DMS153 (cell line): ENCODE measurements at places on chromosomes 12 and 14.

- no peak for DNase-seq
Measured at GRCh38 chr12:55862286-55862685, 19.6 kb upstream of the MMP19 start.

DNA sequence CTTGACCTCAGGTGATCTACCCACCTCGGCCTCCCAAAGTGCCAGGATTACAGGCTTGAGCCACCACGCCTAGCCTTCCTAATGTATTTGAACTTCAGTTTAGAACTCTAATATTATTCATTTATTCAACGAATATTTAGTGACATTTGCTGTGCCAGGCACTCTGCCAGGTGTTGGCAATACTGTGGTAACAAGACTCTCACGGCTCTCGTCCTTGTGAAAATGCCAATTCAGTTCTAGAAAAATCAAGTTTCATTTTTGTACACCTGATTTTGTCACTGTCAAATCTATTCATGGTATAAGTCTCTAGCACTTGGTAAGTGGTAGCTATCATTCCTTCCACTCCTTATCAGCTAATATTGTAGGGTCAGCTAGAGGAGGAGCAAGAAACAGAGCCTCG lies 6.3 kb upstream of the PWP1 start:
- DNase-seq: no peak

- DNase-seq: no peak
Measured at GRCh38 chr12:70759161-70759918, 122.1 kb upstream of the PTPRB start.

- peak; percentile 64 for DNase-seq
Measured at GRCh38 chr12:30806989-30807694, 52.4 kb upstream of the CAPRIN2 start.

DNA sequence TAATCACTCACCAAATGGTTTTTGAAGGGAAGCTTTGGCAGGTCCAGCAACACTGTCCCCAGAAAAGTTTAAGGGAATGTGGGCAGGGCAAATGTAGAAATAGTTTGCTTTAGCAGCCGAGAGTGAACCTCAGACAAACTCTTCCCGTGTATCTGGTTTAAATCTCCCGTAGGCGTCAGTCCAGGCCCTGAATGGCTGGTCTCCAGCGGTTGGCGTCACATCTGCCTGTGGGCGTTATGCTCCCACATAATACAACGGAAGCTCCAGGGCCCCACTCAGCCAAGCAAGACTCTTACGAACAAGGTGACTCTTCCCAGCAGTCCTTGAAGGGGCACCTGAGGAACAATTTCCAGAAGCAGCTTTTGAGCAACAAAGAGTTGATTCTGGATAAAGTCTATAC lies 942 bp downstream of the ZC2HC1C start:
- no peak for DNase-seq

- DNase-seq: no peak
Measured at GRCh38 chr12:115623764-115624334, 653.6 kb downstream of the MED13L start.

- DNase-seq: no peak
Measured at GRCh38 chr12:31393004-31393550, 67.1 kb upstream of the SINHCAF start.

DNA sequence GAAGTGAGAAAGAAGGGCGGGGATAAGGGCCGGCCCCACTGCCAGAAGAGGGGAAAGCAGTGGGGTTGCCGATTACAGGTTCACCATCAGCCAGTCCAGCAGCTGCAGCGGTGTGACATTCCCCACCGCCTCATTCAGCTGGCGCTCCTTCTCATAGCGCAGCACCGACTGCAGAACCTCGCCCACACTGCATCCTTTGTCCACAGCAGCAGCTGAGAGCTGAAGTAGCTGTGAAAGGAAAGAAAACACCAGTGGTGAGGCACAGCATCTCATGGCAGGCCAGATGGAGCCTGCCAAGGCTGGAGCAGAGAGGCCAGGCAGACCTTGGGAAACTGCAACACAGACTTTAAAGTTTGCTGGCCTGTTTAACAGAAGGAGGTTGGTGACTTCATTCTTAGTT lies 33.2 kb downstream of the AKAP3 start:
- no peak for DNase-seq

- DNase-seq: no peak
Measured at GRCh38 chr14:55188686-55189295, 2.6 kb downstream of the DLGAP5 start.

DNA sequence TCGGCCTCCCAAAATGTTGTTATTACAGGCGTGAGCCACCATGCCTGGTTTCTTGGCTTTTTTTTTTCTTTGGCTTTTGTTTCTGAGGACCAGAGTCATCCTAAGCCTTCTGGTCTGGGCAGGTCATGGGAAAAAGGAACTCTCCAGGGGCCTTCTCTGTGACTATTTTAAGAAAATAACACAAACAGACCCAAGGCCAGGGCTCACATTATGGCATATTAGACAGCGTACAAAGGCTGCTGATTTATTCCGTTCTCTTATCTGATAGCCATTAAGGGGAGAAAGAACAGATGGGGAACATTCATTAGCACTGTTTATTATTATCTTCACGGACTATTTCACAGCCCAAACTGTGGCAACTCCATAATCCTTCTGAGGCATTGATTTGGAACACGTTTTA lies 28.8 kb upstream of the MANSC4 start:
- no peak for DNase-seq

GRCh38 chr12:47773858-47774580 lies 981 bp downstream of the SLC48A1 start:
- DNase-seq: no peak

- DNase-seq: peak; percentile 56
Measured at GRCh38 chr14:58395812-58396788, at the start of gene TOMM20L. Gene TOMM20L (plus strand): TSS chr14:58395930. CDS start chr14:58395958, 28 bp downstream.

DNA sequence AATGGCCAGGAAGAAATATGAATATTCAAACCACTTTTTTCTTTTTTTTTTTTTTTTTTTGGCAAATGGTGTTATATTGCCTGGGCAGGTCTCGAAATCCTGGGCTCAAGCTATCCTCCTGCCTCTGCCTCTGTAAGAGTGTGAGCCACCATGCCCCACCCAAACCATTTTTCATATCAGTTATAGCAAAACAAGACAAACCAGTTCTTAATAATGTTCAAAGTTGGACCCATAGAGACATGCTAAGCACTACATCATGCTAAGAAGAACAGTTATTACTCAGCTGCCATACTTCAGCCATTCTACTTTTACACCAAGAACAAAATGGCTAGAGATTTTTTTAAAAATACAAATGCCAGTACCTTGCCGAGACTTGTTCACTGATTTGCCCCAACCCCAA lies 25.5 kb downstream of the EIF2S1 start:
- DNase-seq: no peak

GRCh38 chr12:94616203-94616729 lies 34.1 kb downstream of the TMCC3 start:
- no peak for DNase-seq

DNA sequence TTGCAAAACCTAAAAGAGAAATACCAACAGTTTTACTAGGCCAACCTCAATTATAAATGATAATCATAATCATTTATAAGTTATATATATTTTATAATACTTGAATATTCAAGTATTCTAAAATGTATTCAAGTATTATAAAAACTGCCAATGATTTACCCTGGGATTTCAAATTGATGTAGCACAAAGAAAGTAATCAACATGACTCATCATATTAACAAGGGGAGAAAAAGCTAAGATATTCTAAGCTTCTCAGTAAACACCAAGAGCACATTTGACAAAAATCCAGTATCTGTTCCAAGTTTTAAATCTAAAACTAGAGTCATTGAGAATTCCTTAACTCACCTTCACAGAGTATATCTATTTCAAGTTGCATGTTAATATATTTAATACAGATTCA lies 56.1 kb downstream of the CAPZA3 start:
- no peak for DNase-seq

DNA sequence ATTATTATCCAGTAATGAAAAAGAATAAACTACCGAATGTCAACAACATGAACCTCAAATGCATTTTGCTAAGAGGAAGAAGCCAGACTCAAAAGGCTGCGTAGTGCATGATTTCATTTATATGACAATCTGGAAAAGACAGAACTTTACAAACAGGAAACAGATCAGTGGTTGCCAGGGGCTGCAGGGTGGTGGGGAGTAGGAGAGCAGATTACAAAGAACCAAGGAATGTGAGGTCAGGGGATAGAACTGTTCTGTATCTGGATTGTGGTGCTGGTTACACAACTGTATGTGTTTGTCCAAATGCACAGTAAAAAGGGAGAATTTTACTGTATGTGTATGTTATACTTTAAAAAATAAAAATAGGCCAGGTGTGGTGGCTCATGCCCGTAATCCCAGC lies 89.7 kb upstream of the MYL2 start:
- no peak for DNase-seq

DNA sequence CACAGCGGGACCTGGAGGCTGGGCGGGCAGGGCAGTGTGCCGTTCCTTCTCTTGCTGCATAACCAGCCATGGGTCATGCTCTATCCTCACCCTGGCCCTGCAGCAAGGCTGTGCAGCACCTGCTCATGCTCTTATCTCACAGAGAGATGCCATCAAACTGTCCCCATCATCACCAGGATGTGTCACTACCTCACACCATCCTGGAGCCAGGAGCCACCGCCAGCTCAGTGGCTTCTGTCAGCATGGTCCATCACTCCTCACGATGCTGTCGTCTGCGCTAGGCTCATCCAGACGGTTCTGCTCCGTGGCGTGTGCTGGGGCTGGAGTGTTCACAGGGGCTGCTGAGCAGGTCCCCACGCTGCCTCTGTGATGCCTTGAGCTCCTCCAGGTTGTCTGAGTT lies 77.2 kb upstream of the DYNC1H1 start:
- no peak for DNase-seq

DNA sequence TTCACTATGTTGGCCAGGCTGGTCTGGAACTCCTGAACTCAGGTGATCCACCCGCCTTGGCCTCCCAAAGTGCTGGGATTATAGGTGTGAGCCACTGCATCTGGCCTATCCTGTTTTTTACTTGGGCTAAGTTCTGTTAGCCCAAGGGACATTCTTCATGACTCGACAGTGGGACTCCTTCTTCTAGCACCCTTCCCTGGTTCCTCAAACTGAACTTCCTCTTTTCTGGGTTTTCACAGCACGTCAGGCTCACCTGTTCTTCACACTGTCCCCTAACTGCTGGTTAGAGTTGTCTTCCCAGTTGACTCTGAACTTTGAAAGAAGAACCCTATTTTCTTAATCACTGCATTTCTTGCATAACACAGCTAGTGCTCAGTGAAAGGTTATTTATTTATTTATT lies 22.5 kb downstream of the CABP1 start:
- no peak for DNase-seq

DNA sequence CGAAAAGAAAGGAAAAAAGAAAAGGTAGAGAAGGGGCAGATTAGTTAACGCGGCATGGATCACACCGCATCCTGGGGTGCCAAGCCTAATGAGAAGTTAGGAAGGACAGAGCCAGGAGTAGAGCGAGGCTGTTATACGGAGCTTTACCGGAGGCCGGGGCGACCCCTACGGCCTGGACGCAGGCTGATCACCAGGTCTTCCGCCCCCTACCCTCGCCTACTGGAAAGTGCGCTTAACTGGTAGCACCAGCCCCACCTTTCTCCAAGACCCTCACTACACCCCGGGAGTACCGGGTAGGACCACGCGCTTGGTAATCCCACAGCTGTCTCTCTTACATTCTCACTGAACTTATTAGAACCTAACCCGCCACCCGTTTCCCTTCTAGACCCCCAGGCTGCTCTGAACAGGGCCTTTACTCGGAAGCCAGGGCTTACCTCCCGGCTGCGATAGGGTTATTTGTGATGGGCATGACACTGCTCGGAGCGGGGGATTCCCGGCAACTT lies 33.8 kb downstream of the WBP11 start:
- DNase-seq: no peak

DNA sequence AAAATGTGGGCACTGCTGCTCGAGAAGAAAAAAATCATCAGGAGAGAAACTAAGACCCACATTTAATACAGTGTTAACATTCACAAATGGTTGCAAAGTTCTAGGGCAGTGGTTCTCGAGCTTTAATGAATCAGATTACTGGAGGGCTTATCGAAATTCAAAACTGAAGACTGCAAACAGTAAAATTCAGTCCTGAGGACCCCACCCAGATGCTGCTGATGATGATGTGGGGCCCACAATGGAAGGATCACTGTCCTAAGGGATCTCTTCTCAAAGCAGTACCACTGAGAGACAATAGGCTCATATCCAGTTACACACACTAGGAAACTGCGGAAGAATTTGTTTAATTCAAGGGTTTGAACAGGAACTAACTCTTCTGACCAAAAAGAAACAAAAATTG lies 31.4 kb downstream of the DICER1 start:
- DNase-seq: no peak

DNA sequence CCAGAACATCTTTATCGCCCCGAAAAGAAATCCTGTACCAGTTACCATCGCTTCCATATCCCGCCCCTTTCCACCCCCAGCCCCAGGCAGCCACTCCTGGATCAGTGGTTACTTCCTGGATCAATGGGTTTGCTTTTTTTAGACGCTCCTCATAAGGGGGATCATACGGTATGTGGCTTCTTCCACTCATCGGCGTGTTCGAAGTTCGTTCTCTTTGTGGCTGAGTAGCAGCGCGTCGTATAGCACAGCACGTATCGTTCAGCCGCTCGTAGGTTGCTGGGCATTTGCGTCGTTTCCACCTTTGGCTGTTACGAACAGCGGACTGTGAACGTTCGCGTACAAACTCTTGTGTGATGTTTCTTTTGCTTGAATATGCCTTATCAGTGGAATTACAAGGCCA lies 1.8 kb downstream of the NOC4L start:
- DNase-seq: no peak

DNA sequence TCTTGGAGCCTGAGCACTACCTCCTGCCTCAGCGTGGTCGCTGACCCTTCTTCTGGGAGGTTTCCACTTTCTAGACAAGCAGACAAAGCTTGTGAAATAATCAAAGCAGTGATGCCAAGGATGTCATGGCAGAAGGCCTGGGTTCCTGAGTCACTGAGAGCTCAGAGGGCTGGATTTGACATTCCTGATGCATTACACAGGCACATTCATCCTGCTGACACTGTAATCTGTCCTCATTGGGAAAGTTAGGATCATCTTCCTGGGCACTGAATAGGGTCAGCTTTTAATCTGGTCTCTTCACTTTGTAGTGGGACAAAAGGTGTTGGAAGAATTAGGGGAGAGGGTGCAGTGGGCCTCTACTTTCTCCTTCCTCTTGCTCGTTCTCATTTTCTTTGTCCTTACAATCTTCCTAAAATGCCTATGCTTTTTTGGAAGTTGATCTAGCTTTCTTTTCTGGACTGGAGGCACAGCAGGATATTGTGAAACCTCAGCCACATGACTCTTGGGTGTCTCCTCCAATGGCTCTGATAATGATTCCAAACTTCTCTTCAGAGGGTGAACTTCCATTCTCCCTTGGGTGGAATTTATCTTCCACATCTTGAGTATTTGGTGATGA lies 29.6 kb downstream of the EEA1 start:
- no peak for DNase-seq

DNA sequence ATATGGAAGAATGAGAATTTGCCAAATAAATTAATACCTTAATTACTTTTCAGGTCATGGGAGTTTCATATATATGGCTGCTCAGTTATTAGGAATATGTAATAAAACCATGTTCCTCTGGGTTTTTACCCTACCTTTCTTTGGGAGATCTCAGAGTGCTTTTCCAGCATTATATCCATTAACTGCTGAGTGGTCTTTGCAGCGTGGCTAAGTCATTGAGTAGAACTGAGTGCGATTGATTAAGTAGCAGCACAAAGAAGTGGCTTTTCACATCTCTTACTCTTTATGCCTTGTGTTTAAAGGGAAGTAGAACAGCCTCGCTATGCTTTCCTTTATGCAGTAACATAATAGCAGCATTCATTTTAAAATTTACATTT lies 340.1 kb downstream of the SNAPC1 start:
- DNase-seq: no peak
